CD4-positive, CD25-positive, alpha-beta regulatory T cell (primary cell): ENCODE measurements at places on chromosomes 7 and 10.

GRCh38 chr10:58352956-58353610 lies 18.3 kb downstream of the UBE2D1 start:
- no peak for DNase-seq

- no peak for DNase-seq
Observed at GRCh38 chr10:6507311-6507710, 72.8 kb downstream of the PRKCQ start.

GRCh38 chr10:18497806-18498369 lies 153.5 kb downstream of the NSUN6 start:
- no peak for DNase-seq

- DNase-seq: no peak
Observed at GRCh38 chr10:6136215-6137201, 47.7 kb downstream of the RBM17 start.

GRCh38 chr10:51074238-51075028 lies at the start of gene PRKG1:
Gene PRKG1 (plus strand): TSS chr10:51074487.
- DNase-seq: no peak

DNA sequence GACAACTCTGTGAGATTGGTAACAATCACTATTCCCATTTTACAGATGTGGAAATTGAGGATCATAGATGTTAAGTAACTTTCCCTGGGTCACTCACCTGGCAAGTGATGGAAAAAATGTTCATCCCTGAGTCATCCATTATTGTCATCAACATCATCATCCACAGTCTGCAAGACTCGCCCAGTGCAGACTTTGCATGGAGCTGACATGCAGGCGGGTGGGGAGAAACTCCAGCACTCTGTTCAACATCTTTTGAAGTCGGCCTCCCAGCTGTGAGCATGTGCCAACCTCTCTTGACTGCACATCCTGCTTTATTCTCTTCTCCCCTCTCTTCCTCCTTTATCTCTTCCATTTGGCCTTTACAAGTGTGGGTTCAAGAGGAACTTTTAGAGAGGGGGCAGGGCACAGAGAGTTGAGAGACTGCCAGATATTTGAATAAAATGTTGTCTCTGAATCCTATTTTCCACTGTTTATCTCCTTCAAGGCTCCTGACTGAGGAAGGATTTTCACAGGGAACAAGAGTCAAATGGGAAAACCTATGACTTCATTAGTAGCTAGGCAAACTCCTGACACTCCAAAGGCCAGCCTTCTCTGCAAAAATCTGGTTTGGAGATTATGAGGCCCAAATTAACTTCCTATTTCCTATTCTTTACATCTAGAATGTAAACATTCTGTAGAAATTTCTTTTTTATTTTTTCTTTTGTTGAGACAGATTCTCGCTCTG lies 283.7 kb upstream of the PODXL start:
- no peak for DNase-seq

DNA sequence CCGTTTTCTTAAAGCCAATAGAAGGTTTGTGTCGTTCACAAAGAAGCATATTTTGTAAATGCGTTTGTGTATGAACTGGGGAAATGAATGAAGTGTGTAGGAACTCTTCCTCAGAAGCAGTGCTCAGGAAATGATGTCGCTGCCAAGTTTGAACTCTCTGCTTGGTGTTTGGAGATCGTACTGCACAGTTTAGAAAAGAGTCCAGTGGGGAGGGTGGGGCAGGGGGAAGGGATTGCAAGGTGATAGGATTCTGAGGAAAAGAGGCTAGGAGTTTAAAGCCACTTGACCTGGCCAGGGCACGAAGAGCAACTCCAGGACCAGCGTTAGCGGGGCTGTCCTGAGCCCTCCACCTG lies 122.2 kb downstream of the CUBN start:
- DNase-seq: no peak

DNA sequence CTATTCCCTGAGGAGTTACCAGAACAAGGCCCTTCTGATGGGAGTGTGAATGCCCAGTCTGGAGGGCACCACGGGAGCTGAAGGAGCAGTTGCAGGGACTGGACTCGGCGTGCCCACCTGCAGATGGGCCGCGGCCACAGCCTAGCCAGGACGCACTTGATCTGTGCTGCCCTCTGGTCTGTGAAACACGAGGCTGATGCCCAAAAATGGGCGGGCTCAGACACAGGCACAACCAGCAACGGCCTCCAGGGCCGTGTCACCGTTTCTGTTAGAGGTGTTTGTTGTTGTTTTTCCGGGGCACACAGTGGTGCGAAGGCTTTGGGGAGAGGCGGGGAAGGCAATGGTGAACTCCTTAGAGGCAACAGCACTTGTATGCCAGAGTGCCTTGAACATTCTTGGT lies 235.8 kb downstream of the DNAJB6 start:
- DNase-seq: no peak
